ENCODE measurements at places on chromosomes 4 and X.

DNA sequence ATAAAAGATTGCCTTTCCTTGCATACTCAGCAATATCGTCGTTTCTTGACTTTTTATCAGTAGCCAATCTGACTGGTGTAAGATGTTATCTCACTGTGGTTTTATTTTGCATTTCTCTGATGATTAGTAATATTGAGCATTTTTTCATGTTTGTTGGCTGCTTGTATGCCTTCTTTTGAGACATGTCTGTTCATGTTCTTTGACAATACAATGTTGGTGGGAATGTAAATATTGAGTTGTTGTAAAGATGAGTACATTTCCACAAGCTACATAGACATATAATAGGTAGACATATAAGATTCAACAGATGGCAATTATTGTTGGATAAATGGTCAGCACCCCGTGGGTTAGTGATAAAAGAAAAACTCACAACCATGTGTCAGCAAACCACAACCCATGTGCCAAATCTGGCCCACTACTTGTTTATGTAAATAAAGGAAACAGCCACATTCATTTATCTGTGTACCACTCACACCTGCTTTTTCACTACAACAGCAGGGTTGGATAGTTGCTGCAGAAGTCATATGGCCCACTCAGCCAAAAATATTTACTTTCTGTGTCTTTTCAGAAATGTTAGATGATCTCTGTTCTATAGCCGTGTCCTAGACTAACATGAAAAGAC lies 153.1 kb upstream of the VCX start:
- DNase-seq, result no peak

- DNase-seq, result no peak
Observed at GRCh38 chr4:151247395-151247794, 29.6 kb upstream of the PRSS48 start.

DNA sequence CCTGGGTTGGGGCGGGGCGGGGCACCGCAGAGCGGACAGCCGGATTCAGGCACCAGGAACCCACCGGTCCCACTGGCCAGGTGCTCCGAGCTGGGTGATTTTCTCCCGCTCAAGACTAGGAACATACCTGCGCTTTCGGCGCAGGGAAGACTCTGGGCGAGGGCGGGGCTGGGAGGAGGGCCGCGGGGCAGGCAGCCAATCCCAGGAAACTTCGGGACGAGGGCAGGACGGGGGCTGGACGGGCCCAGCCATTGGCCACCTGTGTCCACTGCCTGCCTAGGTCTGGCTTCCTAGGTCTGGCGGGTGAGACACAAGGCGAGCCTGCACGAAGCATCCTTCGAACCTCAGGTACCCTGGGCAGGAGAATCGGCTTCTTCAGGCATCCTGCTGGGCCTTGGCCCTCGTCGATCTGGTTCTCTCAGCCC lies 274 bp upstream of the ERVMER34-1 start:
- no peak for DNase-seq

DNA sequence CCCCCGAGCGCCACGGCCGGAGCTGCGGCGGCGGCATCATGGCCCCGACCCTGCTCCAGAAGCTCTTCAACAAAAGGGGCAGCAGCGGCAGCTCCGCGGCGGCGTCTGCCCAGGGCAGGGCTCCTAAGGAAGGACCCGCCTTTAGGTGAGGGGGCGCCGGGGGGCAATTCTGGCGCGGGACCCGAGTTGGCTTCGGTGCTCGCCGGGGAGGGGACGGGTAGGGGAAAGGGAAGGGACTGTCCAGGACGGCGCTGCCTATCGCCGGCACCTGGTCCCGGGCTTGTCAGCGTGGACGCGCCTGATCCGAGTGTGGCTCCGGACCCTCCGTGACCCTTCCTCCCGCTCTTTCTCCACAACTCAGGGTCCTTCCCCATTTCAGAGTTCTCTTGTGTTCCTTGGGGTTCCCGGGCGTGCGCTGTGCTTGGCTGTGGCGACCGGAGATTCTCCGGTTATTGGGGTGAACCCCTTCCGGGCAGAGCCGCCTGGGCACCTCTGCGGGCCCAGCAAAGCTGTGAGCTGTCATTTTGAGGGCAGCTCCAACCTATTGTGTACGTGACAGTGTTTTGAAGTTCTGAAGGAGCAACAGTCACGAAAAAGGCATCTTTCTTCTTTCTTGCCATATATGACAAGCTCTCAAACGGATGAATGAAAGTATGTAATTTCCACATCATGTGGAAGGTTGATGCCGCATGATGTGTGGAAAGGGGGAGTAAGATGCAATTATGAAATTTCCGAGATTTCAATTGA lies 522 bp downstream of the FNIP2 start:
- peak; percentile 18 for DNase-seq

GRCh38 chrX:151225843-151226242 lies 49.5 kb downstream of the GPR50 start:
- DNase-seq, result no peak

DNA sequence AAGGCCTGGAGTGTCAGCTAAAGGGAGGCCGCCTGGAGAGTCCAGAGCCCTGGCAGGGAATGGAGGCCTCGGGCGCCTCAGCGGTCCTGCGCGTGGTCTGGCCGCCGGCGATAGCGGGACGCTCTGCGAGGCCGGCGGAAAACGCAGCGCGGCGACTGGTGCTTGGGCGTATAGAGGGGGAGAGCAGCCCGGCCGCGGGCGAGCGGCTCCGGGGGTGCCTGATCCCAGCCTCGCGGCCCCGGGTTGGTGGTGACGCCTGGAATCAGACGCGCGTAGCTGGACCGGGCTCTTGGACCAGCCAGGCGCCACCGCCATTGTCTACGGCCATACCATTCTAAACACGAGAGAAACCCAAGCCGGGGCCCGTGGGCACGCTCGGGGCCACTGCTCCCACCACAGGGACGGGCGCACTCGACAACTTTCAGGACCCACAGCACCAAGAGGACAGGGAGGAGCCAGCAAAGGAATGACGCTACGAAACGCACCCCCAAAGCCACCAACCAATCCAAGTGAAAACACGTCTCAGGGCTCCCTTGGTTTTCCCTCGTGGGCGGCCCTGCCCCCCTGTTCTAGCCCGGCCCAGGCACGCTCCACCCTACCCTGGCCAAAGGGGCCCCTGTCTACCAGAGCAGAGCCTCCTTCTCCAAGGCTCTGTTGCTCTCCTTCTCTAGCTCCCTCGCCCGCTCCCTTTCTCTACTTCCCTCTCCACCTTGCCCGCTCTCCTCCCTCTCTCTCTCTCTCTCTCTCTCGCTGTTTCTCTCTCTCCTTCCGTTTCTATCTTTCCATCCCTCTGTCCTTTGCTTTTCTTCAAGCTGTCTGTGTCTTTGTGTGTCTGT lies 7.8 kb downstream of the FRG2 start:
- DNase-seq, result no peak

- DNase-seq, result no peak
Observed at GRCh38 chr4:102789317-102789717, 28.5 kb upstream of the MANBA start.

DNA sequence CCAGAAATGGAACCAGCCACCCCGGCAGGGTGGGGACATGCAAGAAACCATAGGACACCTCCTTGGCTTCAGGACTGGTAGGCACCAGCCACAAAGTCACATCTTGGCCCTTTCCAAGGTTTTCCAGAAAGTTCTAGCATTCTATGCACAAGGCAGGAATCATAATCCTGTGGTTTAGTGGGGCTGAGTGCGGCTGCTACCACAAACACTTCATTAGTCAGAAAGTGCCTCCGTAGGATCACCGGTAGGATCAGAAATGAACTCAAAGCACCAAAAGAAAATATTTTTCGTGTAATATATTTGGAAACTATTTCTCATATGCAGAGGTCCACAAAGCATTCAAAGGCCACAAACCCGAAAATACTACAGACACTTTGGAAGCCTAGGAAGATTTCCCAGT lies 191.7 kb downstream of the PTTG2 start:
- DNase-seq, result no peak

DNA sequence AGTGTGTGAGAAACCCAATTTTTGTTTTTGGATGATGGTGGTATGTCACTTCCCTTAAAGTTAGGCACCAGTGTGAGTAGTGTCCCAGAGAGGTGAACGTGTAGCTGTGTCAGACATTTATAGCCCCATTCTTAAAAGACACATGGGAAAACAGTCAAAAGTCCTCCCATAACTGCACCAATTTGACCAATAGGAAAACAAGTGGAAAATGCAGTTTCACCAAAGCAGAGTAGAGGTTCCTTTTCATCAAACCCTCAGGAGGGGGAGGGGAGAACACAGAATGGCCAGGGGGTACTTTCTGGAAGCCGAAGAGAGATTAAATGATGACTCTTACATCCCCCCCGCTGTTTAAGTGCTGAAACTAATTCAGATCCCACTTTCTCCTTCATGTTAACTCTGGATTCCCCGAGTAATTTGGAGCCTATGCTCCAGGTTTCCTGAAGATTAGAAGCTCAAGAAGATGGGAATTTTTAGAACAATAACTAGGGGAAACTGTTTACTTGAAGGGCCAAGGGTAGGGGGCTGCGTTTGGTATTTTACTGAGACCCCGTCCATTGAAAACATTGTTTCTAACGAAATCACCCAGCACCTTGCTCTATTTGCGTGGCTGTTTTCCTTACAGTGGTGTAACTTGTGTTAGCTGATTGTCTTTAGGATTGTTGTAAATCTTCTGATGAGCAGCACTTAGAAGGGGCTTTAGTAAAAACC lies 2.1 kb upstream of the LEF1 start:
- DNase-seq, result no peak
